ENCODE measurements at places on chromosomes 2 and 18.

- DNase-seq = no peak
Measured at GRCh38 chr2:122905431-122905830, 1119.7 kb upstream of the CNTNAP5 start.

DNA sequence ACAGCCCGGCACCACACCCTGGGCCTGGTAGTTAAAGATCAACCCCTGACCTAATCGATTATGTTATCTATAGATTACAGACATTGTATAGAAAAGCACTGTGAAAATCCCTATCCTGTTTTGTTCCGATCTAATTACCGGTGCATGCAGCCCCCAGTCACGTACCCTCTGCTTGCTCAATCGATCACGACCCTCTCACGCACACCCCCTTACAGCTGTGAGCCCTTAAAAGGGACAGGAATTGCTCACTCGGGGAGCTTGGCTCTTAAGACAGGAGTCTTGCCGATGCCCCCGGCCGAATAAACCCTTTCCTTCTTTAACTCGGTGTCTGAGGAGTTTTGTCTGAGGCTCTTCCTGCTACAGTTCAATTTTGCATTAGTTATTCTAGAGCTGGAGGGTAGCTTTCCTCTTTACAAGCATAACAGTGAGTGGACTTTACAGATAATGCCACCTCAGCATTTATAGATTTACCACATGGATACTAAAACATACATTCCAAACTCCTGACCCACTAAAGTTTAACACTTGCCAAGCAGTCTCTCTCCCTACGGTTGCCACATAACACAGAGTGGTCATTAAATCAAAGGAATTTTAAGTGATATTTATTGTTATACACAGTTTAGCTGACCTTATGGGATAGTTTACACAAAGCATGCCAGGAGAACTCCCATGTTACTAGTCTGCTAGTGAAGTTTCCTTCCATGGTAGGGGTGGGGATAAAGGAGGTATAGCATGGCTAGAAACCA is 101.0 kb downstream of the EVA1A start:
- DNase-seq = no peak

GRCh38 chr2:122055521-122055931 is 300.1 kb downstream of the TSN start:
- no peak for DNase-seq

GRCh38 chr2:222797261-222797660 is 63.6 kb upstream of the ACSL3 start:
- no peak for DNase-seq

DNA sequence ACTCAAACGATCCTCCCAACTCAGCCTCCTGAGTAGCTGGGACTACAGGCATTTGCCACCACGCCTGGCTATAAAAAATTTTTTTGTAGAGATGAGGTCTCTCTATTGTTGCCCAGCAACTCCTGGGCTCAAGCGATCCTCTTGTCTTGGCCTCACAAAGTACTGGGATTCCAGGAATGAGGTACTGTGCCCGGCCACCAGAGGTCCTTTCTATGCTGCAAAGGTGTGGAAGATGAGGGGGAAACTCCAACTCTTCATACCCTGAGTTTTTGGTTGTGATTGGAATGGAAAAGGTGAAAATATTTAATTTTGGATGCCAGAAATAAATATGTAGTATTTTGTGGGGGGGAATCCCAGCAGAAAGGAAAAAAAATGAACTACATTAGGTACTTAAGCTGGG is 36.0 kb downstream of the MRPL33 start:
- DNase-seq = no peak

DNA sequence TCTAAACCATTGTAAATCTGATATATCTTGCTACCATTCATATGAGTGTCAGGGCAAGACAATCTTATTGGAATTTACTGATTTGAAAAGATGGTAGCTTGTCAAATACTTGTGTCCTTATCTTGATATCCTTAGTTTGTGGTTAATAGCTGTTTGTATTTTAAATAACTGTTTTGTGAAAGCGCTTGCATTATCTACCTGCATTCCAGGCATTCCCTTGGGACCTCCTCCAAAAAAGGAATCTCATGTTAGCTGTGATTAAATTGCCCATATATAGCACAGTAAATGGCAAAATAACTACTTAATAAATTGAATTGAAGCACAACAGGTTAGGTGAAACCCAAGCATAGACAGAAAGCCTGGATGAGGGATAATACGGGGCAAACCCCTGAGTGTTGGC is 13.9 kb downstream of the CNTNAP5 start:
- DNase-seq = no peak

DNA sequence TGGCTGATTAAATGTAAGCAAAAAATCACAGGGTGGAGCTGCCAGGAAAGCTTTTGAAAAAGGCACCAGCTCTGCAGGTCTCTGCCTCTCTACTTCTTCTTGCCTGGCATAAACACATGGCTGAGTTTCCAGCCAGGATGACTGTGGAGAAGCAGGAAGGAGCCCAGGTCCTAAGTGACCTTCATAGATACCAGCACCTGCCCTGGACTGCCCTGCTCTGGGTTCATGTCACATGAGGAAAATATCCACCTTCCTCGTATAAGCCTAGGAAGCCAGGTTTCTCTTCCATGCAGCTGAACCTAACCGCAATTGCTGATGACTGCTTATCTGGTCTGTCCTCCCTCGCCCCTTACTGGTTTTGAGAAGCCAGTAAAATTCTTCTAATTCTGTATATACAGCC is 47.8 kb upstream of the CREB1 start:
- no peak for DNase-seq

- DNase-seq = no peak
Measured at GRCh38 chr2:148615381-148615841, 29.1 kb upstream of the EPC2 start.

GRCh38 chr18:73940721-73941120 is 206.9 kb downstream of the FBXO15 start:
- DNase-seq = no peak

GRCh38 chr2:24511894-24512293 is 20.8 kb downstream of the NCOA1 start:
- no peak for DNase-seq
